ENCODE measurements at places on chromosomes 3 and 15.

DNA sequence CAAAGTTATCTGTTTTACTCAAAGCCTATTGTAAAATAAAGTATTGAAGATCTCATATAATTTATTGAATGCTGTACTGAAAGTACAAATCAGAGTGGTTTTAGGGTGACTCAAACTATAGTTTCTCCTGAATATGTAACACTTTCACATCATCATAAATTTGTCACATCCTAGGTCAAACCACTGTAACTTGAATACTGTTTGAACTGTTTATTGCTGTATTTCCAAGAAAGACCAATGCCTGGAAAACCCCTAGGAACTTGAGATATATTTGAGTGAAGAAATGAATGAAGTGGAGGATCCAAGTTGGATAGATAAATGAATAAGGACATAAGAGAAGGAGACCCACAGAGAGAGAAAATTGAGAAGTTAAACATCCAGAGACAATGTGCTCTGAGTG is 348.2 kb downstream of the GRM7 start:
- no peak for DNase-seq

- no peak for DNase-seq
Measured at GRCh38 chr3:189300345-189300744, 128.6 kb downstream of the TPRG1 start.

DNA sequence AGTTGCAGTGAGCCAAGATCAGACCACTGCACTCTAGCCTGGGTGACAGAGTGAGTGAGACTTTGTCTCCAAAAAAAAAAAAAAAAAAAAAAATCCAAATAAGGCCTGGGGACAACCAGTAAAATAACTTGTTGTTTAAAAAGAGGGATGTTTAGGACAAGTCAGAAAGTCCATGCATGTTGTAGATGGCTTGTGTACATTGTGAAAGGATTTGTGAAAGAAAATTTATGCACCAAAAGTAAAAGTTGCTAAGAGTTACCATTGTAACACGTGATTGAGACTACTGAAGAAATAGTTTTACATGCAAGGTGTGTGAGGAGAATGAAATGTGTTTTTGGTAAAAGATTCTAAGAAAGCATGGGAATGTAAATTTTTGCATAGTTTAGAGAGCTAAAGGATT is 35.7 kb upstream of the SEC61A1 start:
- no peak for DNase-seq

- no peak for DNase-seq
Measured at GRCh38 chr15:58391088-58391487, 40.7 kb upstream of the LIPC start.

DNA sequence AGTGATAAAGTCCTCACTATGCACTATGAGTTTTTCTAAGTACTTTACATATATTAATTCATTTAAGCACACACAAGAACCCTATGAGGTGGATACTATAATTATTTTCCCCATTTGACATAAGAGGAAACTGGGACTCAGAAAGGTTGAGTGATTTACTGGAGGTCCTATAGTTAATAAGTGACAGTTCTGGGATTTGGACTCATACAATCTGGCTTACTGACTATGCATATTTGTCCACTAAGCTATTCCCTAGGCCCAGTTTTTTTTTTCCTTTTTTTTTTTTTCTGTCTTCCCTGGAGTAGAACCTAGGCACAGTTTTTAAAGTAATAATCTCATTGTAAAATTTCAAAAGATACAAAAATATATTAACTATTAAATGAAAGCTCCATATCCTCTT is 6.3 kb upstream of the RTP2 start:
- no peak for DNase-seq

DNA sequence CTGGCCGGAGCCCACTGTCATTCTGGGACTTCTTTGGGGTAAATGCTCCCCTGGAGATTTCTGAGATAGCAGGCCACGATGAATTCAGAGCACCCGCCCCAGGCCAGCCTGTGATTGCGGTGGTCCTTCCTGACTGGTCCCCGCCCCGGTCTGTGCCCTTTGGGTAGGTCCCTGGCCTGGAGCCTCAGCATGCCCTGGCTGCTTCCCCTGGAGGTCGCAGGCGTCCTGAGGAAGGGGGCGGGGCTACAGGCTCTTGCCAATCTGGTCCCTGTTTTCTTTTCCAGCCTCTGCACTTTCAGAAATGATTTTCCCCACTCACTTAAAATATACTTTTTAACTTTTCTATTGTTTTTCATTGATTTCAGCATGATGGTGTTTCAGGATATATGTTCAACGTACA is 250.2 kb upstream of the ATP10A start:
- DNase-seq = no peak

GRCh38 chr15:89116404-89116803 is 28.1 kb downstream of the ABHD2 start:
- DNase-seq = no peak

DNA sequence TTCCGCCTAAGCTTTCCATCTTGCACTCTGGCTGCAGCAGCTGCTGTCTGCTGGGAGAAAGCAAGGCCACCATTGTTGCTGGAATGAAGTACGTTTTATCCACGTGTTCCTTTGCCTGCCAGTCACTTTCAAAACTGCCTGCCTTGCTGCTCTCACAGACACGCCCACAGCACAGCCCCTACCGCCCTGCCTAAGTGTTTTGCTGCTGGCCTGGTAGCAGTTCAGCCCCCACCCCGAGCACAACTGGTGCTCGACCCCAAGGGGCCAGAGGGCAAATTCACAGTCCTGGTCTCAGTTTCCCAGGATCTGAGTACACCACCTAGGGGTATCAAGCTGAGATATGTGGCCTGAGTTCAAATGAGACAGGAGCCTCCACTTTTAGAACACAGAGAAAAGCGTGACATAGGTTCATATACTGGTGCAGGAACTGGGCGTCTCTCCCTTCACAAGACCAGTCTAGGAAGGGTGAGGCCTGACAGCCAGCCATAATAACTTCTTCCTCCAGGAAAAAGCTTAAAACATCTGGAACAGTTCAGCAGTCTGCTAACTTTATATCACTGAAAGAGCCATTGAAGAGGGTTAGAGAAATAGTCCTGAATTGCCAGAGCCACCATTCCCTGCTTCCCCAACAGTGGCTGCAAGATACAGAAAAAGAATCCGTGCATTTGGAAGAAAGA is 1012.3 kb downstream of the ZPLD1 start:
- no peak for DNase-seq

GRCh38 chr3:150388498-150389418 is 19.3 kb upstream of the TSC22D2 start:
- DNase-seq = no peak

- no peak for DNase-seq
Measured at GRCh38 chr15:28006116-28006905, 92.8 kb downstream of the OCA2 start.

All from H54 (cell line).